Substantia nigra (tissue), 51 donors: ENCODE measurements at places on chromosomes 4 and X.

DNA sequence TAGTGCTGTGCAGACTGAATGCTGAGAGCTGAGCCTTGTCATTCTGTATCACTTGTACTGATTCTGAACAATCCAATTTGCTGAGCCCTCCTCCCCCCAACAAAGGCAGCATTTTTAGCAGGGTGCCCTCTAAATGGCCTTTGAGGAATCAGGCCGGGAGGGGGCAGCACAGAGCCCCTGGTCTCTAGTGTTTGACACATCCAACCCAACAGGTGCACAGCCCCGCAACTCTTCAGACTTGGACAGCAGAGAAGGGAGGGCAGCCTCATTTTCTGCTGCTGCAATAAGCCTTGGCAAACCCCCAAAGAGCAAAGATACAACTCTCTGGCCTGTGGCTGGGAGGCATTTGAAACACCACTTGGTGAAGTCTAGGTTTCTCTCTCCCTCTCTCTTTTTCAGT is 3.4 kb downstream of the ATP1B4 start:
- DNase-seq, result no peak

GRCh38 chr4:169018406-169018805 is 8.4 kb upstream of the CBR4 start:
- no peak for DNase-seq

GRCh38 chr4:59881632-59882031 is 1318.5 kb upstream of the ADGRL3 start:
- DNase-seq, result no peak

GRCh38 chr4:37584071-37584470 is 102.1 kb downstream of the RELL1 start:
- no peak for DNase-seq

DNA sequence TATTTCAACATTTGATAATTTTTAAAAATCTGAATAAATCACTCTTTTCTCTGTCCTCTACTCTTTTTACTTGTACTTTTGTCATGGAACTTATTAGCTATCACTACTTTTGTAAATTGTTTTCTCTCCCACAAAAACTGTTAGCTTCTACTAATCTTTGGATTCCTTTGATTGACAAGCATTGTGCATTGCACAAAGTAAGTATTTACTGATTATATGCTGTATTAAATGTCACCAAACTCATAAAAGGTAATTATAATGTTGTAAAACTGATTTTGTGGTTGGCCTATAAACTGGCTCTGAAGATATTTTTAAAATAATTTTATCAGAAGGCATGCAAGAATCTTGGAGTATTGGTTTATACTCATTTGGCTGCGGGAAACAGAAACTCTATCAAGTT is 15.0 kb upstream of the SEC24B start:
- DNase-seq, result no peak

DNA sequence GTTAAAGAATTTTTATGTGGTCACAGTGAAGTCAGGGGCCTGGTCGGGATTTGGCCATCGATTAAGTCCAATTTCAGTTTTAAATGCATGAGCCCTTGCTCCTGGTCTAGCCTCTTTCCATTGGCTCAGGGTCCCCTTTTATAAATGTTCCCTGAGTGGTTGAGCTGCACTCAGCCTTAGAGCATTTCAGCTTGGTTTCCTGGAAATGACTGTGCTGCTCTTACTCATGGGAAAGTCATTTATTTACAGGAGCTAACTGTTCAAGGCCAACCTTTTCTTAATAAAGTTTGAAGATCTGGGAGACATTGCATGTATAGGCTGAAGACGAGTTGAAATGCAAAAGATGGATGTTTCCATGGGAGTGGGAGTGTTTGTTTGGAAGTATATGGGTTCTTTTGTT is 98.8 kb upstream of the CLNK start:
- DNase-seq, result no peak

DNA sequence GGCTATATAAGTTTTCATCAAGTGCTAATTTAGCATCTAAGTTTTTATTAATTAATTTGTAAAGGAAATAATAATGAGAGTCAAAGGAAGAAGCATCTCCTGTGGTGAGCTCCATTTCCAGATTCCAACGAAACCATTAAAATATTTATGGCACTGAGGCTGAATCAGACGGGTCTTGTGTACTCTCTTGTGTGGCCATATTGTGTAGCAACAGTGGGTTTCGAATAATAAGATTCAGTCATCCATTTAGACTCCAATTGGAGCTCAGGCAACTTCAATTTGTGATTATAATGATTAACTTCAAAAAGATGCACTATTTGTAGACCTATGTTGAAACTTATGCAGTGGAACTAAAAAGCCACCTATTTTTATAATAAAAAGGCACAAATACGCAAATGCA is 82.4 kb downstream of the SNCA start:
- DNase-seq, result no peak

- DNase-seq, result no peak
Measured at GRCh38 chr4:108458681-108459080, 161.7 kb upstream of the RPL34 start.

GRCh38 chr4:76703676-76704075 is 194.3 kb downstream of the SOWAHB start:
- no peak for DNase-seq
